Brain (organoid and tissue), 16 donors: ENCODE measurements at places on chromosomes 2 and 18. TPM values are rescaled to one million over a fixed set of nuclear protein-coding genes. Genes with fewer than 3 reads are reported as not detected.

NEMP2 gene
- polyA plus RNA-seq: 4.0 TPM

SPP2 gene
- polyA plus RNA-seq: not detected

YES1 gene
- 8.2 TPM for polyA plus RNA-seq

VIT gene
- polyA plus RNA-seq: 0.20 TPM

SLC9A4 gene
- not detected for polyA plus RNA-seq

DNAJC5G gene
- polyA plus RNA-seq: not detected

KRTCAP3 gene
- polyA plus RNA-seq: 14.7 TPM

PLCL1 gene
- polyA plus RNA-seq: 5.7 TPM

COBLL1 gene
- polyA plus RNA-seq: 4.3 TPM

CIB4 gene
- polyA plus RNA-seq: not detected

GREB1 gene
- polyA plus RNA-seq: 11.3 TPM
